Activated CD4-positive, alpha-beta T cell treated with anti-CD3 and anti-CD28 coated beads, Interleukin-2, amount 50 U/mL, for 4 hours (primary cell): ENCODE measurements at places on chromosomes 5 and 9.

GRCh38 chr5:126544087-126544740 lies 50.8 kb downstream of the ALDH7A1 start:
- DNase-seq: no peak

DNA sequence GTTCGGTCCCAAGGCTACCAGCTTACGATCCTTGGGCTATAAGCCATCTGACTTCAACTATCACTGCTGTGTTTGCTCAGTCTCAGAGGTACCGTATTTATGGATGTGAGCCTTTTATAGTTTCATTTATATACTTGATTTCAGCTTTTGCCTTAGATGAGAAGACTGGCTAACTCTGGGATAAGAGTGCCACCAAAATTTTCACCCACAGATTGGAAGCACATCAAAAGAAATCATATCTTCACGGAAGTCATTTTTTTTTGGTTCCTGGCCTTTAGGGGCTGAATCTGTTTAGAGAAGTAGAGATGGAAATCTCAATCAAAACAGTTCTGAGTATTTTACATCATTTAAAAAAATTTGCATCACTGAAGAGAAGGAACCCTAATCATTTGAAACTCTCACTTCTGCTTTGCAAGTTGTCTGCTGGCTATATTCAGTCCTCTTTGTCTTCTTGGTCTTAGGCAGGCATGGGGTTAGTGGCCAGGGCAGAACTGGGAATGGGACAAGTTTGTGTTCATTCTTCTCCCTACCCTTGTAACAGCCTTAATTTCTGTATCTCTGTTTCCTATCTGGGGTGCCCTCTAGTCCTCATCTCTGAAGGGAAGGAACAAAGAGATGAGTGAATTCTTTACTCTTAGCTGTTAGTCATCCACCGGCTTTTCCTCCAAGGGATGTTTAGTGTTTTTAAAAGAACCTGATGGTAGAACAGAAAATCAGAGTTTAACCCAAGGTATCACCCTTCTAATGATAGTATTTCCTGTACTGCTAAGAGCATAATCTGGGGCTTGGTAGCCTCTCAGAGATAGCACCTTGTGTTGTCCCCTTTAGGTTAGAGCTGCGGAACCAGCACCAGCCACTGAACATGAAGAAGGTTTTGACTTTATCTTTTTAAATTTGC lies 14.1 kb upstream of the TNFAIP8 start:
- no peak for DNase-seq

DNA sequence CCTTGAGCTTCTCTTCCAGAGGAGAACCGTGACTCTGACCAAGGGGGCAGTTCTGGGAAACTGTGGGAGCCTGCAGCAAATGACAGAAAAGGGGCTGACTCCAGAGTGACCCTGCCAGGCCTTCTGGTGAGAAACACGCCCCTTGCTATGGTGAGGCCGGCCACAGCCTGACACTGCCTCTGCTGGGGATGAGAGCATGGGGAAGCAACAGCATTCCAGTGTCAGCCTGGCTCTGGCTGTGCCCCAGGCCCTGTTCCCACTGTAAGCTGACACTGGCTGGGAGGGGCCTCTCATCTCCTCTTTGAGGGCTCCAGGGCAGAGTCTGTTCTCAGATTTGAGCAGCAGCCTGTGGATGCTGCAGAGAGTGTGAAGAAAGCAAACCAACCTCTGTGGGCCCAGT lies 180.0 kb upstream of the IL12B start:
- no peak for DNase-seq

- DNase-seq: no peak
Measured at GRCh38 chr5:88503041-88503345, 234.3 kb upstream of the TMEM161B start.
